ENCODE measurements at places on chromosomes 1 and 21. TPM values are rescaled to one million over a fixed set of nuclear protein-coding genes. Genes with fewer than 3 reads are reported as not detected.
A peak's percentile ranks its signal among the peaks of the same experiment; 100 is the strongest.

DNA sequence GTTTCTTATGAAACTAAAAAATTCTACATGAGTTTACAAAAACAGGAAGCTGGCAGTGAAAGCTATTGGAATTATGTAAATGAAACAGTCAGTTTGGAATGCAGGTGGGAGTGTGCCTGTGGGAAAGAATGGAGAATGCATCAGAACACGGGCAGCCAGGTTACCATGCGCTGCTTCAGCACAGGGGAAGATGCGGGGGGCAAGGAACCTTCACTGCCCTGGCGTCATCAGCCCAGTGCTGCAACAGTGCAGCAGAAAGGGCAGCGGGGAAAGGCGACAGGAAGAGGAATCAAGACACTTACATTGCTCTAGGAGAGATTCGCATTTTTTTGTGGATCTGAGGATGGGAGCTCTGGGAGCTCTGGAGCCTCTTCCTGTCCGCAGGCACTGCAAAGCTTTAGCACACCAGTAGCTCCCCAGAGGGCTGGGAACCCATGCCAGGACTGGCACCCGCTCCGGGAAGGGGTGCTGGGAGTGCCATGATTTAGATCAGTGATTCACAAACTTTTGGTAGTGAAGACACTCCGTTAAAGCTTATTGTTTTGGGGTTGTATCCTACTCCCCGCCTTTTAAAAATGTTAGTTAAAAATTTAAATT is 64.1 kb upstream of the WDR26 start:
- H3K4me3 ChIP-seq = peak overlapping the region; percentile 28
- no peaks in the 10 kb centered on the region for H3K36me3 ChIP-seq
- peak; percentile 36 for DNase-seq
- peak overlapping the region; percentile 87 for H3K27ac ChIP-seq

DNA sequence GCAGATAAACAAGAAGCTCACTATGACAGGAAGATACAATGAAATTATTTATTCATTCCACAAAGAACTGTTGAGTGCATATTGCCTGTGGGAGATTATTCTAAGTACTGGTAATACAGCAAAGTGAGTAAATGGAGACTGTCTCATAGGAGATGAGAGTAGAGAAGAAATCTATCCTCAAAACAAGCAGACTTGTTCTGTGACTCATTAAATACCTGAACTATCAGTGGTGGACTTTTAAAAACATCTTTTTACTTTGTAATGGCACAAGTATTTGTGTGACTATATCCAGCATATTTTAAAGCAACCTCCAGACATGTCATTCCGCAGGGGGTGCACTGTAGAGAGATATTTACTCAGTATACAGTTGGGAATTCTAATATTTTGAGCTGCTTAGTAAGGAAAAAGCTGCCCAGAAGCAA is 259.2 kb downstream of the FMN2 start:
- H3K4me1 ChIP-seq = no peaks in the 10 kb centered on the region
- no peak overlapping the region for H3K27ac ChIP-seq
- H3K27me3 ChIP-seq = no peaks in the 10 kb centered on the region
- no peaks in the 10 kb centered on the region for H3K36me3 ChIP-seq
- DNase-seq = no peak

- H3K4me1 ChIP-seq = peaks cover 5% of the 10 kb centered on the region
- no peak overlapping the region for H3K4me3 ChIP-seq
- H3K27ac ChIP-seq = no peak overlapping the region
- peaks cover 51% of the 10 kb centered on the region for H3K27me3 ChIP-seq
Observed at GRCh38 chr1:81803431-81804110, 2.8 kb downstream of the ADGRL2 start.

DNA sequence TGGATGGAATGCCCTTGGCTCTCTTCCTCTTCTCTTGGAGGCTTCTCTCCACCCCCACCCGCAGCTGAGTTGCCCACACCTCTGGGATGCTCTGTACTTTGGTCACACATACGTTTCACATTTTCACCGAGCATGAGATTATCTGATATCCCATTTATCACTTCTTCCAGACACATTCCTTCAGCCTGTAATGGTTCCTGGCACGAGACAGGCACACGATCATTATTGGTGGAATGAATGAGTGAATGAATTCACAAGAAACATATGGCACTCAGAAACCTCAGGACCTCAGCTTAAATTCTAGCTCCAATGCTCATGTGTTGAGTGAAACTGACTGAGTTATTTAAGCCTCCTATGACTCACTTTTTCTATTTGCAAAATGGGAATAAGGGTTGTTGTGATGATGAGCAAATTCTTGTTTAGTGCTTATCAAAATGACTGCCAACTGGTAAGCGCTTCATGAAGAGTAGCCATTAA is 242.7 kb upstream of the JUN start:
- no peak overlapping the region for H3K4me3 ChIP-seq
- H3K36me3 ChIP-seq = peaks cover 3% of the 10 kb centered on the region
- H3K27ac ChIP-seq = no peak overlapping the region
- H3K27me3 ChIP-seq = no peaks in the 10 kb centered on the region
- no peak for DNase-seq

DNA sequence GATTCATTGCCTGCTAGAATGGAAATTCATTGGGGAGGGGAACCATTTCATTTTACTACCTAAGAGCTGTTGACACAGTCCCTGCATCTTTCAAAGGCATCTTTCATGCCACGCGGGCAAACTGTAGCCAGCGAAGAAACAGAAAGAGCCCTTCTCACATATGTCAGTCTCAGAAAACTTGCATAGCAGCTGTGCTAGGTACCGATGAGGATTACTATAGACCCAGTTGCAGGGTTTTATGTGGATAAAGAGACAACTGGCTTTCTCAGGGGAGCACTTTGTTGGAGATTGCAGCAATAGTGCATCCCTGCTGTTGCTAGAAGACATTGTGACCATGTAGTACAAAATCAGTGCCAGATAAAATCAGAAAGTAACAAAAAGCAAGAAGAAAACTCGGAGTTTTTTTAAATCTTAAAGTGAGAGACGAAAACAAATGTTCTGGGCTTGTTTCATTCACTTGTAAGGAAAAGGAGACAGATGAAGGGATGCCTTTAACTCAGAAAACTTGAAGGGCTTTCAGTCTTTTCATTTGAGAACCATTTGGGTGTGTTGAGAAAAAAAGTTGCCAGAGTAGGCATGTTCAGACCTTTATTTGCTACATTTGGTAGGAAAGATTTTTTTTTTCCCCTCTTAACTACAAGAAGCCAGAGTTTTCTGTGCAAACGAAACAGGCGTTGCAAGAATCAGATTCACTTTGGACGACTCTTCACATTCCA is 804.1 kb downstream of the USP25 start:
- H3K27me3 ChIP-seq = no peaks in the 10 kb centered on the region
- H3K36me3 ChIP-seq = no peaks in the 10 kb centered on the region
- no peak for DNase-seq
- no peak overlapping the region for H3K27ac ChIP-seq
- no peaks in the 10 kb centered on the region for H3K4me1 ChIP-seq
- no peak overlapping the region for H3K4me3 ChIP-seq

GRCh38 chr1:2233997-2234761 is 6.1 kb downstream of the SKI start:
- H3K4me1 ChIP-seq = peaks cover 78% of the 10 kb centered on the region
- H3K36me3 ChIP-seq = peaks cover 29% of the 10 kb centered on the region
- H3K4me3 ChIP-seq = peak overlapping the region; percentile 77
- H3K27me3 ChIP-seq = no peaks in the 10 kb centered on the region
- peak; percentile 90 for DNase-seq
- H3K27ac ChIP-seq = peak overlapping the region; percentile 90

DNA sequence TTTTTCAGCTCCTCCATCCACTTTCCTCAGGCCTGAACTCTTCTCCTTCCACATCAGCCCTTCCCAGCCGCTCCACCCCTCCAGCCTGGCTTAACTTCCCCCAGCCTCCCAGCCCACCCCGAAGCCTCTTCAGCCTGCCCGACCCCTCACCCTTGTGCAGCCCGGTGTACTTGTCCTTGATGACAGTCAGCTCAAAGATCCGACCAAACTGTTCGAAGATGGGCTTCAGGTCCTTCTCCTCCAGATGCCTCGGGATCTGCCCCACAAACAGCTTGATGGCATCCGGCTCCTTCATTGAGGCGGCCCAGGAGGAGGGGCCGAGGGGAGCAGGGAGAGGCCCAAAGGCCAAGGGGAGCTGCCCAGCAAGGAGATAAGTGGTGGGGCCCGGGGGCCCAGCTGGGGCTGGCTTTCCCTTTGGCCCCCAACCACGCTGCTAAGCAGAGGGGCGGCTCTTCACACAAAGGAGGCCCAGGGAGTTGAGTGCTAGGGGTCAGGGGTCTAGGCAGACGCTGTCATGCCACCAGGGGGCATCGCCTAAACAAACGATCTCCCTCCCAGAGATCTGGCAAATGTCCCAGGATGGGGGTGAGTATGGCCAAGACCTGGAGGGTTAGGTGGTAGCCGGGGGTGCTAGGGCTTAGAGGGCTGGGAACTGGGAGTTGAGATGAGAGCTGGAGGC is 738 bp downstream of the CELF3 start:
- peaks cover 16% of the 10 kb centered on the region for H3K4me1 ChIP-seq
- DNase-seq = no peak
- no peak overlapping the region for H3K4me3 ChIP-seq
- peaks cover 56% of the 10 kb centered on the region for H3K27me3 ChIP-seq
- no peak overlapping the region for H3K27ac ChIP-seq

DNA sequence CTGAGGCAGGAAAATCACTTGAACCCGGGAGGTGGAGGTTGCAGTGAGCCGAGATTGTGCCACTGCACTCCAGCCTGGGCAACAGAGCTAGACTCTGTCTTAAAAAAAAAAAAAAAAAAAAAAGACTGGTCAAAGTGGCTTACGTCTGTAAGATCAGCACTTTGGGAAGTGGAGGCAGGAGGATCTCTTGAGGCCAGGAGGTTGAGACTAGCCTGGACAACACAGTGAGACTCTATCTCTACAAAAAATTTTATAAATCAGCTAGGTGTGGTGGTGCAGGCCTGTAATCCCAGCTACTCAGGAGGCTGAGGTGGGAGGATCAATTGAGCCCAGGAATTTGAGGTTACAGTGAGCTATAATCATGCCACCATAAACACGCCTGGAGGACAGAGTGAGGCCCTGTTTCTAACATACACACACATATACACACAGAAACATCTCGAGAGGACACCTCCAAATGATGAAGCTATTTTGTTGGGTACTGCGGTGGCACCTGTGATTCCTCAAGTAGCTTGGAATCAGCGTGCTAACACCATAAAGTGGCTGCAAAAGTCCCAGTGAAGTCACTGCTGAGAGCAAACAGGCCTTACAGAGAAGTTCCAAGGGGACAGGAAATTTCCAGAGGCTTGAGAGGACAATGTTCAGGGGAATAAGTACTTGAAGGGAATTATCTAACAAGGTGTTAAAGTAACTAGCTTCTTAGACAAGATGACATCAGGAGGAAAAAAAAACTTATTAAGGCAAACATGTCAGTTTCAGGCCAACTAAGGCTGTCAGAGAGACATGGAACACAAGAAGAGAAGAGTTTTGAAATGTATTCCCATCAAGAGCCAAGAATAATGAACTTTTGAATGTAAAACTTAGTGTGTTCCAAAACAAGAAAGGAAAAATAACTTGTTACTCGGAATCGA is 1.3 kb downstream of the NADK start:
- H3K27me3 ChIP-seq = no peaks in the 10 kb centered on the region
- H3K36me3 ChIP-seq = peaks cover 32% of the 10 kb centered on the region
- H3K4me1 ChIP-seq = peaks cover 56% of the 10 kb centered on the region
- no peak for DNase-seq
- peak overlapping the region; percentile 81 for H3K4me3 ChIP-seq
- peak overlapping the region; percentile 85 for H3K27ac ChIP-seq

DNA sequence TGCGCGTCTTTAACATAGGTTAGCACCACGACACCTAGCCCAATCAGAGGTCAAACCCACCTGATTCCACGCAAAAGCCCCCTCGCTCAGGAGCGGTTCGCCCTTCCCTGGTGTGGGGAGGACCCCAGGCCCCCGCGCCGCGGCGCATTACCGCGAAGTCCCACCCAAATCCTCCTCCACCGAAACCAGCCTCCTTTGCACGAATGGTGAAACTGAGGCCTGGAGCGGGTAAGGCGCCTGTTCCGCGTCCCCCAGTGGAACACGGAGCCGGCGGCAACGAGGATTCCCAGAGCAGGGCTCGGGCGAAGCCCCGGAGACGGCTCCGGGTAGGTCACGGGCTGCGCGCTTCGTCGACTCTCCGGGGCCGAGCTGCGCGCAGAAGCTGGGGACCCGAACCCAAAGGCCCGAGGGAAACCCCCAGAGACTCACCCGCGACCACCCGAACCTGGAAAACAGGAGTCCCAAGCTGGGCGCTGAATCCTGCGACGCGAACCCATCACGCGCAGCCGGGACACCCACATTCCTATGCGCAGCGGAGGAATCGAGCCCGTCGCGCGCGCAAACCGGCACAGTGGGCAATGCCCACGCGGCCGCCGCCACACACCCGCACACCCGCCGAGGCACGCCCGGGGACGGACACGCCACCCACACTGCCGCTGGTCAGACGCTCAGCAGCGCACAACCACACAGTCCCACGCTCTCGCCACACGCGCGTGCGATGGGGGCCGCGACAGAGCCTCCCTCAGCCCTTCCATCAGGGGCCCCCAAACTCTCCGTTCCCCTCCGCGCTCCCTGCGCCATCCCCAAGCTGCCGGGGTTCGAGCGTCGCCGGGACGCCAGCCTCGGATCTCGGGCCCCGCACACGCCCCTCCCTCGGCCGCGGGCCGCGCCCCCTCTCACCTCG is 507 bp downstream of the GLIS1 start:
- H3K27ac ChIP-seq = no peak overlapping the region
- peaks cover 3% of the 10 kb centered on the region for H3K36me3 ChIP-seq
- peak overlapping the region; percentile 32 for H3K4me3 ChIP-seq
- H3K4me1 ChIP-seq = peaks cover 7% of the 10 kb centered on the region

- no peaks in the 10 kb centered on the region for H3K36me3 ChIP-seq
- H3K27ac ChIP-seq = no peak overlapping the region
- peaks cover 14% of the 10 kb centered on the region for H3K27me3 ChIP-seq
Observed at GRCh38 chr1:48127735-48128685, 94.5 kb upstream of the SLC5A9 start.

- H3K4me3 ChIP-seq = no peak overlapping the region
- DNase-seq = no peak
- H3K27me3 ChIP-seq = peaks cover 6% of the 10 kb centered on the region
- no peaks in the 10 kb centered on the region for H3K4me1 ChIP-seq
Observed at GRCh38 chr1:232178191-232178590, 451.7 kb downstream of the SIPA1L2 start.

Gene ETS2
- total RNA-seq = 17.0 TPM

Gene POGK
- total RNA-seq = 37.6 TPM

Gene HHAT
- total RNA-seq = 0.94 TPM

Gene OR2G2
- not detected for total RNA-seq

Gene PTGS2
- not detected for total RNA-seq

Gene PAPPA2
- total RNA-seq = 0.03 TPM

Gene S100A16
- not detected for total RNA-seq

Gene VAV3
- total RNA-seq = 6.9 TPM

Gene F3
- total RNA-seq = not detected

Gene OR10Z1
- not detected for total RNA-seq

Gene GJA5
- total RNA-seq = not detected

All from activated CD8-positive, alpha-beta T cell treated with anti-CD3 and anti-CD28 coated beads, Interleukin-2, amount 10 ng/mL, durations not matched to agents 7 days and 5 days (primary cell).